Activated CD8-positive, alpha-beta memory T cell treated with anti-CD3 and anti-CD28 coated beads for 48 hours (primary cell): ENCODE measurements at places on chromosomes 5 and 9.

DNA sequence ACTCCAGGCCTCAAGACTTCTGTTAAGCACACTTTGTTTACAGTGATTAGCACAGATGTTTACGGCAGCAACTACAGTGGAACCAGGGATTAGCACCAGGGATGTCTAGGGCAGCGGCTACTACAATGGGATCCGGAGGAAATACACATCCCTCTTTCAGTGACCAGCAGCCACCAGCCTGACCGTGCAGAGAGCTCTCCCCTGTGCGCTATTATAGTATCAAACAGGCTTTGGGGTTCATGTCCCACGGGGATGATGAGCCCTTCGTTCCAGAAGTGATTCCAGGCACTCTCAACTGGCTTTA lies 21.5 kb downstream of the GFPT2 start:
- no peak for DNase-seq

DNA sequence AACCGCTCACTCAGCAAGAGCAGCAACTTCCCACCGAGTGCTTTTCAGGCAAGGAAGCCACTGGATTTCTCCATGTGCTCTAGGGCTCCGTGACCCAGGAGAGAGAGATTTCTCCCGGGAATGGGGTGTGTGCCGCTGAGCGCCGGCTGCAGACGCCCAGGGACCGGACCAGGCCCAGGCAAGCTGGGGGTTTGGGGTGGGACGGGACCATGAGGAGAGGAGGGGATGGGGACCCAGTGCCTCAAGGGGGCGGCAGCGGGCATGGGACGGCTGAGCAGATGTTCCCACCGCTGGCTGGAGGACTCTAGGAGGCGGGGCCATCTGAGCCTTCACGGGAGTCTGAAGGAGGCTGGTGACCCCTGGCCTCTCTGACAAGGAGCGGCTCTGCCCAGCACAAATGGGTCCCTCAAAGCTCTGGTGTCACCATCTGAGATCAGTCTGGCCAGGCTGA lies 8.5 kb downstream of the LCN9 start:
- DNase-seq = no peak

DNA sequence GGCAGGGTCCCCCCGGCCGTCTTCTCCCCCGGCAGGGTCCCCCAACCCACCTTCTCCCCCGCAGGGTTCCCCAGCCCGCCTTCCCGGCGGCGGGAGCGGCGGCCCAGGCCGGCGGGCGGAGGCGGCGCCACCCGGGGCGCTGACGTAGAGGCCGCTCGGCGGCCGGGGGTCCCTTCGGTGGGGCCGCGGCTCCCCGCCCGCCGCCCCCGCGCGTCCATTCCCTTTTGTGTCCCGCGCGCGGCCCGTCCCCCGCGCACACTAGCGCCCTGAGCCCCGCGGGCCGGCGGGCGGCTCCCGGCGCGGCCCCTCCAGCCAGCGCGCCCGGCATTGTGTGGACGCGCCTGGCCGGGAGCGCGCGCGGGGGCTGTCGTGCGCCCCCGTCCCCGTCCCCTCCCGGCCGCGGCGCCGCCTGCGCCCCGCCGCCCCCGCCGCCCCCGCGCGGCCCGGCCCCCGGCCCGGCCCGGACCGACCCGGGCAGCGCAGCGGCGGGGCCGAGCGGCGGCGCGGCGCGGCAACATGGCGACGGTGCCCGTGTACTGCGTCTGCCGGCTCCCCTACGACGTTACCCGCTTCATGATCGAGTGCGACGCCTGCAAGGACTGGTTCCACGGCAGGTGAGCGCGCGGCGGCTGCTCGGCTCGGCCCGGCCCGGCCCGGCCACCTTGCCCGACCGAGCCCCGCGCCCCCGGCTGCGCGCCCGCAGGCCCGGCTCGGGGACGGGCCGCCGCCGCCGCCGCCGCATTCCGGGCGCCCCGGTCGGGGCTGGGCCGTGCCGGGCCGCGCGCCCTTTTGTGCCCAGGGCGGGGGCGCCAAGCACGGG lies at the start of gene PHF2:
PHF2 (plus strand) TSS at position 327 of the 820 bp plus-strand sequence; CDS start at position 517, 190 bp downstream.
- no peak for DNase-seq

DNA sequence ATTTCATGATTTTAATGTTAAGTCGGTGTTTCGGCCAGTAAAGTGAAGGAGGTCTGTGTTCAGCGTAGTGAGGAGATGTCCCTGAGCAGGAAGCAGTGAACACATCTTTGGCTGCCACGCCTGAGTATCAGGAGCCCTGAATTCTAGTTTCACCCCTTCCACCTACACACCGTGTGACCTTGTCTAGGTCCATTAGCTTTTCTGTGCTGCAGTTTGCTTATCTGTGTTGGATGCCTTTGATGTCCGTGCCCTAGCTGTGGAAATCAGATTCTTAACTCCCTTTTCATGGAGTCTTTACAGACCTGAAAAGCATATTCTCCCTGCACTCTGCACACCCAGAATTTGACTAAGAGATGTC lies 601 bp downstream of the FBXO38 start:
- DNase-seq = no peak

GRCh38 chr5:145506185-145506850 lies 328.8 kb downstream of the PRELID2 start:
- DNase-seq = no peak

DNA sequence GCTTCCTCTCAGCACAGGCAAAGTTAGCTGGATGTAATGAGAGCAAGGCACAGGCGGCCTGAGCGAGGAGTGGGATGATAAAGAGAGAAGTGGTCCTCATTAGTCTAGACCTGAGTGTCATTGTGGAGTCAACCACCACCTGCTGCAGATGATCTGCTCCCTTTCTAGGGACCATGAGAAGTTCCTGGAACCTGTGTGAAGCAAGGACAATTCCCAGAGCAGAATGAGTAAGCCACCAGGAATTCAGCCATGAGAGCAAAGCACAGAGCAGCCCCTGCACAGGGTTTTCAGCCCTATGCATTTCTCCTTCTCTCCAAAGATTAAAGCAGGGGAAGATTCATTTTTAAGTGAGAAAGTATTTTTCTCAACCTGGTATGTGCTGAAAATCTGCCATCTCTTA lies 146.8 kb upstream of the SPEF2 start:
- no peak for DNase-seq

DNA sequence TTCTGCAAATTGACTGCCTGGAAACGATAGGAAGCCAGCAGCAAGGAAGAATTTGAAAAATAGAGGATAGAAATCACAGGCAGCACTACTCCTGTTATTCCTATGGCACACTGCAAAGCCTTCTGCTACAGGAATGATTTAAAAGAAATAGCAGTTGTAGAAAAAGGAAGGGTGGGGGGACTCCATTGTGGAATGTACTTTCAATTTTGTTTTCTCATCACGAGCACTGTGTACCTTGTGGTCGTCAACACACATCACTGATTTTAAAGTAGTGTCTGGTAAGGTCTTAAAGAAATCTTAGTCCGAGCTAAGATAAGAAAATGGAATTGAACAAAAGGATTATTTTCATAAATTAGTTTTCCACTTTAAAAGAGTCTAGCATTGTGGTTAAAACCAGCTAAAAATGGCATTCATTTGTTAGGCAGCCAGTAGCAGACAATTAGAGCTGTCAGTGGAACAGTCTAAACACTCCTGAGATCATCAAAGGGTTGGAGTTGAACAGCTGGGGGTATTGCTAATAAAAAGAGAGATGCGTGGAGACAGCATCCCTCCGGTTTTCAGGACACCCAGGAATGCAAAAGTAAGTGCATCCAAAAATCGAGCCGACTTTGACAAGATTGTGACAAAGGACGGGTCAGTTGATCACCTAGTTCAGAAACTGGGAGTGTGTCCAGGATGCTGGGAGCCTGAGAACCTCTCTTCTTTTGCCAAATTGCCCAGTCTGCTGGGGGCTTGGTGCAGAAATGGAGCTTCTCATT lies 97.8 kb upstream of the WWC1 start:
- DNase-seq = no peak

- DNase-seq = no peak
These were observed 29.0 kb downstream of the ABLIM3 start for GRCh38 chr5:149170299-149170698.

DNA sequence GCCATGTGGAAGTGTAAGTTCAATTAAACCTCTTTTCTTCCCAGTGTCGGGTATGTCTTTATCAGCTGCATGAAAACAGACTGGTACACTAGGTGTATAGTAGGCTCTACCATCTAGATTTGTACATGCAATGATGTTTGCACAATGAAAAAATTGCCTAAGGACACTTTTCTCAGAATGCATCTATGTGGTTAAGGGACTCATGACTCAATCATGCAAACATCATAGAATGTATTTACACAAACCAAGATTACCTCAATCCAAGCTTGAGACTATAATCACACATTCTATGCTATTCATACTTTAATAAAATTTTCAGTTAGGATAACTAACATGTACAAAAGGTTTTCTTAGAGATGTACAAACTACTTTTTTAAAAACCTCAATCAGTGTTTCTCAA lies 1164.5 kb downstream of the CDH12 start:
- DNase-seq = no peak

DNA sequence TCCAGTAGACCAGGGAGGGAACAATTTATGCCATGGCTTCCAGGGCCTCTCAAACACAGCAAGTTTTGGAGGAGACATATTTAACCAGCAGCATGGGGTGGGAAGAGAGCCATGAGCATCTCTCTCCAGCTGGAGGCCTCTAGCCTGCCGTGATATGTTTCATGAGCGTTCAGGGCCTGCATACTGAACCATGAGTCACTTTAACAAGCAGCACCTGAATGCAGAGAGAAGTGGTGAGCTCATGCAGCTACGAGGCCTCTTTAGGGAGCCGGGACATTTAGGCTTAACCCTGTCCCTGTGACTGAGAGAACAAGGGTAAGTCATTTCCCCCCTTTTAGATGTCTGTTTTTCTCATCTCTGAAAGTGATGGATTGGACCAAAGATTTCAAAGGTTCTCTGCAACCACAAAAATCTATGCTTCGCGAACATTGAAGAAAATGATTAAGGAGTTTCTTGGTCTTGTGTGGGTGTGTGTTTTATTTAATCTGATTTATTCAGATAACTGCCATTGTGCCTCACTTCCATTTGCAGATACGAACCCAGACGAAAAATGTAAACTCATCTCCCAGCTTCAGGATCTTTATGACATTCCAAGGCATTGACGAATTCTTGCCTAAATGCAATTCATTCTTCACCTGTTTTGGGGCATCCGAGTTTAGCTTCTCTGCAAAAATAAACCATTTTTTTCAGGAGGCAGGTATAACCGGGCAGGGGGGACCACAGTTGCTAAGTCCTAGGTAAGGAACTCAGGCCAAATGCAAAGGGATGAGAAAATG lies 157.0 kb downstream of the GABBR2 start:
- DNase-seq = no peak

DNA sequence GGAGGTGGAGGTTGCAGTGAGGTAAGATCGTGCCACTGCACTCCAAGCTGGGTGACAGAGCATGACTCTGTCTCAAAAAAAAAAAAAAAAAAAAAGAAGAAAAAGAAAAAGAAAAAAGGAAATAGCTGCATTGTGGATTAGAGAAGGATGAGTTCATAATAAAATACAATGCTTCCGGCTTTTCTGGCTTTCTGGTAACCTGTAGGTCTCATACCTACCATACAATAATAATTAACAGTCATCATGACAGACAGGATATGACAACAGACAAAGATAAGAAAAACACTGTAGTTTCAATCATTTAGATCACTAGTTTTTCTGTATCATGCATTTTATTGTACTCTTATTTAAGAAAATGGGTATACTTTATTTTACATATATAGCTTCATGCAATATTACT lies 40.7 kb upstream of the TRPM3 start:
- DNase-seq = no peak

DNA sequence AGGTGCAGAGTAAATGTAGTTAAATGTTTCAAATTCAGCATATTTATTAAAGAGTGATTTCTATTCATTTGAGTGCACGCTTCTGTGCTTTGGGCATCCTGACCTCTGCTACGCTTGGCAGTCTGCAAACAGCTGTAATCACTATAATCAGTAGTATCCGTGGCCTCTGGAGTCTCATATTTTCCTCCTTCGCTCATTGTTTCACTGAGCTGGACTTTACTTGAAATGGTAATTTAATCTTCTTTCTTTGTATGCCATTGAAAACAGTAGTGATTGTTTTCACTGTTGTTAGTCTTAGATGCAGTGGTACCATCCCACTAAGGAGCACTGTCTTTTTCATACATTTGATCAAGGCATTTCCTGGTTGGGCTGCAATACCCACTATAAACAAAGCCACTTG lies 43.5 kb upstream of the CAVIN4 start:
- no peak for DNase-seq

DNA sequence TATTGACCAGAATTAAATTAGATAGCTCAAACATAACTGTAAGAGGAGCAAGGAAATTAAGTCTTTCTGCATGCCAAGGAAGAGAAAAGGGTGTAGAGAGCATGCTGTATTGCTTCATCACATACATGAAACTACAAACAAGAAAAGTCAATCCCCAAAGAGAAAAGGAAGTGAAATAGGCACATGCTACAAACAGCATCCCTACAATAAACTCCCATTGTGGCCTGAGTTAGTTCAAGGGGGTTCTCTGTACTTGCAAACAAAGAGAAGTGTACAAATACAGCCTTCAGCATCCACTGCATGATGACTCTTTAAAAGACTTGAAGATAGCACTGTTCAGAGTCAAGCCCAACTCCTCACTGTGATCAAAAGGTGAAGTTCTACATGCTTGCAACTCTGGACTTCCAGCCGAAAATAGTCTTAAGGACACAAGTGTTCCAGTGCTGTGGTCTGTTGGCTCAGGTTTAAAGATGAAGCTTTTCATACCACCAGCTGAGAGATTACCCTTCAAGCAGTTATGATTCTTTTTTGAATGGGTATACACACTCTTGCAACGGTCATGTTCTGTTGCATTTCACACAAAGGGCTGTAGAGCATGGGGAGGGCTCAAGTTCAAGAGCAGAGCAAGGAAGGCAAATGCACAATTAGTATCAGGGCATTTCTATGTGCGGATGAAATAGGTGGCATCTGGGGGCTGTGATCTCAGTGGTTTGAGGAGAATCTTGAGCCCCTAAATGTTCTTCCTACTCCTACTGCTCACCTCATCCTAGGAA lies 534.5 kb downstream of the EBF1 start:
- DNase-seq = no peak

DNA sequence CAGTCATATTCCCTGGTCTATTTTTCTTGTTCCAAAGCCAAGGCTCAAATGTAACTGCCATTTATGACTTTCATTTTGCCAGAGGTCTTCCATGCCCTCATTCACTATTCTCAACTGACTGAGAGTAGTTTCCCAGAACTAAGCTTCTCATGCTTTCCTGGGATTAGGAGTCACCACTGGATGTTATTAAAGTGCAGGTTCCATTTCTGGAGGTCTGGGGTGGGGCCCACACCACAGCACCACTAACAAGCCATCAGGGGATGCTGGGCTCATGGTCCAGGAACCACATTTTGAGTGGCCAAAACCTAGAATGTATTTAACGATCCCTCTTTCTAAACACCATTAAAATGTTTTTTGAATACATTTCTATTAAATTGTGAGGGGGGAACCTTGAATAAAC lies 677.6 kb downstream of the SEMA5A start:
- DNase-seq = no peak

- DNase-seq = no peak
These were observed 626.9 kb upstream of the PTGER4 start for GRCh38 chr5:40052808-40053207.

- no peak for DNase-seq
These were observed 55.4 kb downstream of the ADGRV1 start for GRCh38 chr5:90613918-90614504.

GRCh38 chr5:108935611-108936010 lies 187.9 kb downstream of the FER start:
- DNase-seq = no peak

- no peak for DNase-seq
These were observed 8.9 kb downstream of the RECK start for GRCh38 chr9:36045610-36046009.

- no peak for DNase-seq
These were observed 134.7 kb upstream of the TNPO1 start for GRCh38 chr5:72681781-72682180.
